ENCODE measurements at places on chromosomes 5 and 9.

DNA sequence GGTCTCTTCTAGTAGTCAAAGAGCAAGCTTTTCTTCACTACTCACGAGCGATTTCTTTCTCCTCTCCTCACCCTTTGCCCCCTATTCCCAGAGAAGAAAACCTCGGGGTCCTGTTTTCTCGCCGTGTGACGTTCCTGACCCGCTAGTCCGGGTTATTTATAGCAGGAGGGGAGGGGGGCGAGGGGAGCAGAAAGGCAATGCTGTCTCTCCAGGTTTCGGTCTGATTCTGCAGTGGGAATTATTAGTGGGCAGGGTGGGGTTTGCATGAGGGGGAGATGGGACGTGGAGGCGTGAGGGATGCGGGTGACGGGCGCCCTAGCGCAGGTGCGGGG, 847 bp upstream of the GABRB2 start:
- DNase-seq, result no peak

DNA sequence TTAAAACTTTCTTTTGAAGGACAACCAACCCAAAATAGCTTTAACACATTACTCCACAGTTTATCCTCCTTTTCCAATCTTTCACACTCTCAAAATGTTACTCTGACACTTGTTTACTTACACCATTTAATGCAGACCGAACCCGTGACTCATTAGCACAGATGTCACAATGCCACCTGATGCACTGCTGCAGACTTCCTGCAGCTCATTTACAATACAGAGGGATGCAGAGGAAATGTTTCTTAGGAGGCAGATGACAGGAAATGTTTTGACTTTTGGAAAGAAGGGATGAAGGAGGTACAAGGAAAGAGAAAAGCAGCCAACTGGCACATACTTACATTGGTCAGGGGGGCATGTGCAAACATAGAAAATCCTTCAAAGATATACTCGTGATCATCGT, 39.0 kb downstream of the DROSHA start:
- DNase-seq, result no peak

DNA sequence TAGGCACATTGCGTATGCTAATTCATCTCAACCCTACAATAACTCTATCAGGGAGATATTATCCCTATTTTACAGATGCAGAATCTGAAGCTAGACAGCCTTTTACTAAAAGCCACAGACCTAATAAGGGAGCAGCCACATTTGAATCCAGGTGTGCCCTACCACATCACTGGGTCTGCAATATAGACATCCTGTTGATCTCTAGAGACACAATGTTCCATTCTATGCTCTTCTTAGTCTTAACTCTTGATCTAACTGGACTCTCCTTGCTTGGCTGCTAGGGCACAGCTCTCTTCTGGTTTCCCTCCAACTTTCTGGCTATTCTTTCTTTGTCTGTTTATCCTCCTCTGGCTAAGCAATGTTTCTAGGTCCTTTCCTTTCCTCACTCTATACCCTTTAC, 1.4 kb upstream of the SPATA6L start:
- DNase-seq, result no peak

GRCh38 chr9:75810063-75810462, 80.4 kb upstream of the PCSK5 start:
- no peak for DNase-seq

- DNase-seq, result no peak
These were observed 13.6 kb upstream of the IL17B start for GRCh38 chr5:149392718-149393117.

GRCh38 chr9:132383462-132383883, 23.2 kb downstream of the TTF1 start:
- no peak for DNase-seq

DNA sequence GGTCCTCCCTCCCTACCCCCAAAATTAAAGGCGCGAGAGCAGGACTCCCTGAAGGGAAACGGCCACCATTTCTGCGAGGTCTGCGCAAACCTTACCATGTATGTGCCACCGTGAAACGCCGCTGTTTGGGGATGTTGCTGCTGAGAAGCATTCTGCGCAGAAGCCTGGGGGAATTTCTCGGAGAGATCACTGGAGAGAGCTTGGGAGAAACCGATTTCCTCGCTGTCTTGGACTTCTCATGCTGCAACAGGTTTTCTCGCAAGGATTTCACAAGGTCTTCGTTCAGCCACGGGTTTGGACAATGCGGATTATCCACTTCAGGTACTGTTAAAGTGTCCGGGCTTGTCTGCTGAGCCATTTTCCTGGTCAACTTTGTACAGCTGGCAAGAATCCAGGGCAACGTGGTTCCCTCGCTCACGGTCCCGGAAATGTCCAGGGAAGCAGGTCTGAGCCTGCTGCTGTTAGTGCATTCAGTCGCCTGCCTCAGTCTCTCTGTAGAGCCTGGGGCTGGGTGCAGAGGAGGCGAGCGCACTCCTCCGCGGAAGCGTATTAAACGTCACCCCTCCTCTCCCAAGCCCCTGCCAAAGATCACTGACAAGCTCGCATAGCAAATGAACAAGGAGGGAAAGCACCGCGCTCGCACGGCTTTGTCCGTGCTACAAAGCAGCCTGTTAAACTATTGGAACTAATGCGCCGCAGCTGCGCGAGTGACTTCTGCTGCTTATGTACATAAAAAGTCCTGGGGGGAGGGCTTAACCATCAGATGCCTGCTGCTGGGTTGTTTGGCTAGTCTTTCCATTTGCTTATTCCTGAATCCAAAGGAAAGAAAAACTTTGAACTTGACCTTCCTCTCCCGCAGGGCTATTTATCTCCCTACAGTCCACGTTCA, 125.1 kb downstream of the PDE4D start:
- no peak for DNase-seq

- no peak for DNase-seq
These were observed 68.7 kb downstream of the MRPS27 start for GRCh38 chr5:72251386-72251785.

GRCh38 chr5:171499611-171500010, 80.2 kb downstream of the FGF18 start:
- DNase-seq, result no peak

- DNase-seq, result no peak
These were observed 169.2 kb downstream of the EDIL3 start for GRCh38 chr5:84215521-84215920.

GRCh38 chr5:141508798-141509611, 20.1 kb downstream of the PCDHGC5 start:
- DNase-seq, result no peak

DNA sequence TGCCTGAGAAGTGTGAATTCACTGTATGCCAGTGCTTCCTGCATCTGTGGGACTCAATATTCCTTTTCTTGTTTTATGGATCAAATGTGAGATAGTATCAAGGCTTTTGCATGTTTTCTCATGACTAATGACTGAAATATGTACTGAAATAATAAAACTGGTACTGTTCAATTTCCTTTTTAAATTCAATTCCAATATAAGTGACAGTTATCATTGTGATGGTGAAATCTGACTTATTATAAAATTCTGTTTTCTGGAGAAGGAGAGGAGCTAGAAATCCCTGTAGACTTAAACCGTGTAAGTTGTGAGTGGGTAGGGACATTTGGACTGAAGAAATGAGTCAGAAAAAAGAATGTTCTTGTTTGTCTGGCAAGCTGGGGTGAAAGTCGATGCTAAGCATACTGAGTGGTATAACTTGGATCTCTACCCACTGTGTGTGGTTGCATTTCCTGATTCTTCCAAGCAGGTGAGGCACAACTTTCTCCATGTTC, 245.2 kb downstream of the EFNA5 start:
- no peak for DNase-seq

DNA sequence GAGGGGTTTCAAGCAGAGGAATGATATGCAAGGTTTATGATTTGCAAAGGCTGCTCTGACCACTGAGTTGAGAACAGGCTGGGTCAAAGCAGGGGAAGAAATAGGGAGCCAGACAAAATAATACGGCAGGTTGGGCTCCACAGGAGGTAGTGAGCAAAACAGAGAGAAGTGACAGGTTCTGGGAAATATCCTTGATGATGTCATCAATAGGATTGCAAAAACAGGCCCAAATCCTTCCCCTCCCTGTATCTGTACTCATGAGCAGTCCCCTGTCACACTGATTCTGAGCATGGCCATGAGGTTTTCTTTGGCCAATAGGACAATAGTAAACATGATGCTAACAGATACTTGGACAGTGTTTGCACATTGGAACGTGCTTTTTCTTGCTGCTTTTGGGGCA, 471.8 kb upstream of the BRINP1 start:
- no peak for DNase-seq

- no peak for DNase-seq
These were observed 272.4 kb downstream of the ARRDC3 start for GRCh38 chr5:91110686-91111085.

GRCh38 chr9:128724744-128725211, 851 bp upstream of the ZDHHC12 start:
- DNase-seq, result no peak

DNA sequence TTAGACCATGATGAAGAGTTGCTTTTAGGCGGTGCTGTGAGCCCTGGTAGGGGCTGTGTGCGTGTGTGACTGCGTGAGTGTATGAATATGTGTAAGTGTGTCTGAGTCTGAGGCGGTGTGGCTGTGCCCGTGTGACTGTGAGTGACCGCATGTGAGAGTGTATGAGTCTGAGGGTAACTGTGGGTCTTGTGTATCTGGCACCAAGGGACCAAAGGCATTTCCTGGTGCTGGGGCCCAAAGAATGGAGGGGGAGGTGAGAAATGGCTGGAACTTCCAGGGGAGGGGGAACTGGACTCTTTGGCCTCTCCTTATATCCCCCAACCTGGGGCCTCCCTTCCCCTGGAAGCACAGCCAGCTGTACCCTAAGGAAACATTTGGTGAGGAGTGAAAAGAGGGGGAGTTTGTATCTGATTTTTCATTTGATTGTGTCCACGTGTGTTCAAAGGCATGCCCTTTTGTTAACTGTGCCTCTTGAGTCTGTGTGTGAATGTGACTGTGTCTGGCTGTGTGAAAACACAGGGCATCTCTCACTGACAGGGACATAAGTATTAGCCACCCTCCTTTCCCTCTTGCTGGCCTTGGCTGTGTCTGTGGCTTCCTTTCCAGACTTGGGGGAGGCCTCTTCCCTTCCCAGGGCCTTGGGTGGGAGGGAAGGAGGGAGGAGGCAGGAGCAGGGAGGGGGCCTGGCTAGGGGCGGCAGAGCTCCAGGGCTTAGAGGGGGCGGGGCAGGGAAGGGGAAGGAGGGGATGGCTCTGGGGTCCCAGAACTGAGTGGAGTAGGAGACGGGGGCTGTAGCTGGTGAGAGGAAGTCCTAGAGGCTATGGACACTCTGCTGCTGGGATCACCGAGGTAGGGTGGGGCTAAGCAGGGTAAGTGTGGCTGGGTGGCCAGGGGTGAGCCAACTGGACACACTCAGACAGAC, 1.4 kb downstream of the IL11RA start:
- DNase-seq, result no peak

DNA sequence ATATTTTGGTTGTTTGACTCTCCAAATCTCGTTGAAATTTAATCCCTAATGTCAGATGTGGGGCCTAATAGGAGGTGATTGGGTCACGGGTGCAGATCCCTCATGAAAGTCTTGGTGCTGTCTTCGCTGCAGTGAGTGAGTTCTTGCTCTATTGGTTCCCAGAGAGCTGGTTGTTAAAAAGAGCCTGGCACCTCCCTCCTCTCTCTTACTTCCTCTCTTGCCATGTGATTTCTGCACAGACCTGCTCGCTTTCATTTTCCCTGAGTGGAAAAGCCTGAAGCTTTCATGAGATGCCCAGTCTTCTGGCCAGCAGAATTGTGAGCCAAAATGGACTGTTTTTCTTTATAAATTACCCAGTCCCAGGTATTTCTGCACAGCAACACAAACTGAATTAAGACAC, 221.6 kb downstream of the MAT2B start:
- DNase-seq, result no peak

DNA sequence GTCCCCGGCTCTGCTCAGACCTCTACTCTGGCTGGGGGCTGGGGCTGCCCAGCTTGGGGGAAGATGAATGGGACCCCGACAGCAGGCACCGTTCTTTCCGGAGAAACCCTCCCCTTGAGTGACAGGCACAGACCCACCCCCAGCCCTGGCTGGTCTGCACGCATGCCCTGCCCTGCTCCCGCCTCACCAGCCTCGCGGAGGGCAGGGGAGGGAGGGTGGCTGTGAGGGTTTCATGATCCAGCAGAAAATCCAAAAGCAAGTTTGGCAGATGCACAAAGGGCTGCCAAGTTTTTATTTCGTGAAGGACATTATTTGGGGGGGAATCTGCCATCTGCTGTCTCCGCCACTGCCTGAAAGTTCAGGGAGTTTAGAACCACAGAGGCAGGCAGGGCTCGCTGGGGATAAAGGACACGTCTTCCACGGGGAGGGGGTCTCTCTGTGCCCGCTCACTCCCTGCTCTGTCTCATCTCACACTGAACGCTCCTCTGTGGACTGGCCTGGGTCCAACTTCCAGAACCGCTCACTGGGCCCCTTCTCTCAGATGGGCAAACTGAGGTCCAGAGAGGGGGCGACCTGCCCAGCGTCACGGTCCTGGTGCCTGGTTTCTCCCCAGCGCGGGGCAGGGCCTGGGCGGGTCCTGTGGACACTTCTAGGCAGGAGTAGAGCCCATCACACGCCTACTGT, 92.9 kb downstream of the RXRA start:
- no peak for DNase-seq

DNA sequence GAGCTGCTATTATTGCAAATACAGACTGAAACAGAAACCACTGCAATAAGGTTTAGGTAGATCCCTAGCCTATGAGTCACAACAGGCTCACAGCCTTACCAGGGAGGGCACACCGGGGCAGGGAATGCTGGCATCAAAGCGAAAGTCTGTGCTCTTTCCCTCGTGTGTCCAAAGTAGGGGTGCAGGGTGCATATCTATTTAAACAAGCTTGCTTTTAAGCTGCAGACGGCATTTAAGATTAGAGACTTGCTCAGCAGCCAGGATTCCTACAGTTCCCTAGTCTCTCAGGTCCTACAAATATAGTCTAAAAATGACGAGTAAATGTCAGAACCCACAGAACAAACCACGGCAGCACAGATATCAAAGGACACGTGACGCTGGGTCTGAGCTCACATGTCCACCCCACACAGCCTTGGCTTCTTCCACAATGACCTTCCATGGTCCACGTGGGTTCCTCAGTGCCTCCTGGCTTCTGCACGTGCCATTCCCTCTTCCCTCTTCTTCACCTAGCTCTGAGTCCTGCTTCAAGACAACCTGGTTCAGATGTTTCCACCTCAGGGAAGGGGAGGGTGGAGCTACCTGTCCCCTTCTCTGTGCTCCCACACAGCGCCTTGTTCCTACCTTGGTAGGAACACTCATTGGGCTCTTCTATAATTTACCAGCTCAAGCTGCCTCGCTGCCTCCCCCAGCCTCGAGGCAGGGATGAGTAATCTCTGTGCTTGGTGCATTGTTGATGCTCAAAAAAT, 193.2 kb downstream of the MAPKAP1 start:
- DNase-seq, result no peak
